ENCODE measurements at places on chromosomes 6 and 20.

DNA sequence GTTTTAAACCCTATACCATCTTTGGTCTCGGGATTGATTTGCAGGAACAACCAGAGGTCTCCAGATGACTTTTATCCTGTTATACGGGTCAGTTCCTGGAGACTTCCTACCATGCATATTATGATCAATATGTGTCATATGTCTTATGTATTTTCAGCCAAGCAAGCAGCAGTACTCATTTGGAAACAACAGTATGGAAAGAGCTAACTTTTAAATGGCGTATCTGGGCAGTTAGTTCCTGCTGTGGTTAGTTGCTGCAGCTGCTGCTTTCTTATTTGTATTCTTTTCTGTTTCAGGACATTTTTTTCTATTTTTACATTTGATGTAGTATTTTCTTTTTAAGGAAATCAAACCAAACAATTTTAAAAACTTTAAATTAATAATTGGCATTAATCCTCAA is 207.5 kb downstream of the MANEA start:
- no peak for DNase-seq

GRCh38 chr6:4364172-4364571 is 228.8 kb upstream of the ECI2 start:
- no peak for DNase-seq

GRCh38 chr6:67896476-67896875 is 738.6 kb upstream of the ADGRB3 start:
- DNase-seq, result no peak

DNA sequence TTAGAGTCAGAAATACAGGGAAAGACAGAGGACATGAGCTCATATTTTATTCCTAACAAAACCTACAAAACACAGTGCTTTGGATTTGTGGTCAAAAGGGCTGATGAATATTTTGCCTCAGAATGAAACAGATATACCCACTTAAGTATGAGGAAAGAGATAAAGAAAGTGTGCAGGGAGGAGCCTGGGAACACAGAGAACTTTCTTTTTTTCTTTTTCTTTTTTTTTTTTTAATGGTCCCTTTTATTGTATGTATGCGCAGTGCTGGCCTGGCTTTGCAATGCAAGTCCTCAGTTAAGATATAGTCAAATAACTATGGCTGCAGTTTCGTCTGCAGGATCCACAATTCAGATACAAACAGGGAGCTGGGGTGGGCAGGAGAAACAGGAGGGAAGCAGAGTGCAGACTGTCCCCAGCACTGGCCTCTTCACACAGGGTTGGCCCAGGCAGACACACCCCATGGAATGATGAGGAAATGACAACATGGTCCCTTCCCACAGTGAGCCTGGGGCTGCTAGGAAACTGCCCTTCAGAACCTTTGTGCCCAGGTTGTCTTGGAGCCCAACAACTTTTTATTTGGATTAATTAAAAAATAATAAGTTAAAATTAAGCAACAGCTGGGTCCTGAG is 629.8 kb upstream of the AGPAT4 start:
- DNase-seq, result no peak

GRCh38 chr6:27268803-27269202 is 21.3 kb downstream of the PRSS16 start:
- DNase-seq, result no peak

DNA sequence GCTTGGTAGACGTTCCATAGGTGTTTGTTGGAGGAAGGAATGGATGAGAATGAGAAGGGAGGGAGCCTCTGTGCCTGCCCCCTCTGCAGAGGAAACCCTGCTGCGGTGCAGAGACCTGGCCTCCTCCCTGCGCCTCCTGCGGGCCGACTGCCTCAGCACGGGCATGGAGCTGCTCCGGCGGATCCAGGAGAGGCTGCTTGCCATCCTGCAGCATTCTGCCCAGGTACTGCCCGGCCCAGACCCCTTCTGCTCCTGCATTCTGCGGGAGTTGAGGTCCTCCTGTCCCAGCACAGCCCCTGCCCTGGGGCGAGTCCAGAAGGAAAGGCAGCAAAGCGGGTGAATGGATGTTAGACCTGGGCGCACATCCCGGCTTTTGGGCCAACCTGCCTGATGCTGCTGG is 6.1 kb downstream of the DNPH1 start:
- no peak for DNase-seq

DNA sequence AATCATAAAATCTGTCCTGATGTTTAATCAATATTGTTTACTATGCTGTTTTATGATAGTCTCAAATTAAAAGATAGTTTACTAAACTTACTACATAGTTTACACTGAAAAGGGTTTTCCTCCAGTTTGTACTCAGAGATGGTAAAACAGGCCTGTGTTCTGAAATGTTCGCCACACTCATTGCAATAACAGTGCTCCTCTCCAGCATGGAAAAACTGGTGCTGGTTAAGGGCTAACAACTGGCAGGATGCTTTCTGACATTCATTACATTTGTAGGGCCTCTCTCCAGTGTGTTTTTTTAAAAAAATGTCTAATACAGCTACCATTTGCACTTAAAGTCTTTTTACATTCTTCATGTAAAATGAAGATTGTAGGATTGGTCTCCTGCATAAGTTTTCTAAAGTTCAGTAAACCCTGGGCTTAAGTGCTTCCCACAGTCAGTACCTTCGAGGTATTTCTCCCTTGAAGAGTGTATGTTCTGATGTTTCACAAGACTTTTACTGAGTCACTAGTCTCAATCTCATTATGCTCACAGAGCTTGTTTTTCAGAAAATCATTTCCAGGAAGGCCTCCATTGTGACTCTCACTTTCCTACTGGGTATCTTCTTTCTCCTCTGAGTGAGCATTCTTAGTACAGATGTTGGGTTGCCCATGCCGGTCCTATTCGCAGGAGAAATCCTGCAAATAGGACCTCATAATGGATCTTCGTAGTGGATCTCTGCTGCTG is 8.7 kb upstream of the ZSCAN12 start:
- no peak for DNase-seq

DNA sequence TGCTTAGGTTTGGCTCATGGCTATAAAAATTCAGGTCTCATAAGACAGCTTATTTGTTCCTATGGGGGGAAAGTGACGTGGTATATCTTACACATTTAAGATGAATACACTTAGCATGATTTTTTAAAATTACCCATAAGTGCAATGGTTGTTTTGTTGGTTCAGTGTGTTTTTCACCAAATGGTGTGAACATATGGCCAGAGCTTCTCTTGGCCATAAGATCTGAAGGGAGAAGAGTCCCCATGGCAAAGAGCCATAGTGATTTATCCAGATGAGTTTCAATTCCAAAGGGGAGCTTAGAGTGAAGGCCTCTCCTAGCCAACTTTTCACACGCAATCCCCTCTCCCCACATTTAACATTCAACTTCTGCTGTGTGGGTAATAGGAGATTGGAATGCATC is 107.6 kb downstream of the TMEM242 start:
- no peak for DNase-seq

- no peak for DNase-seq
Observed at GRCh38 chr20:51380401-51381385, 161.8 kb downstream of the NFATC2 start.

GRCh38 chr6:21769968-21770367 is 176.4 kb downstream of the SOX4 start:
- DNase-seq, result no peak

GRCh38 chr6:160221918-160222317 is 36.7 kb downstream of the SLC22A2 start:
- DNase-seq, result no peak

DNA sequence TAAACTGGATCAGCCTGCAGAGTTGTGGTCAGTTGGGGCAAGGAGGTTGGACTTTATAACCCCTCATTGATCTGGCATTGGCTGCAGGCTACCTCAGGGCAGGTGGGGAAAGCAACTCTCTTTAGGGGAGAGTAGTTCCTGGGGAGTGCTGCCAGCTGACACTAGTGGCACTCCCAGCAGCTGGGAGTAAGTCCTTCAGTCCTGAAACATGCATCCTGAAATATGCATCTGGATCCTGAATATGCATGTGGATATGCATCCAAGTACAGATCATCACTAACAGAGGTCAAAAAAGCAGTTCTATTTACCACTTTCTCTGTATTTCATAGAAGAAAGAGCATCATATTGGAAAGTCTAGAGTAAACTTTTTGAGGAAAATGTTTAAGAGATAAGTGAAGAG is 350.8 kb downstream of the EPM2A start:
- no peak for DNase-seq

GRCh38 chr6:21395121-21395520 is 198.4 kb upstream of the SOX4 start:
- DNase-seq, result no peak

DNA sequence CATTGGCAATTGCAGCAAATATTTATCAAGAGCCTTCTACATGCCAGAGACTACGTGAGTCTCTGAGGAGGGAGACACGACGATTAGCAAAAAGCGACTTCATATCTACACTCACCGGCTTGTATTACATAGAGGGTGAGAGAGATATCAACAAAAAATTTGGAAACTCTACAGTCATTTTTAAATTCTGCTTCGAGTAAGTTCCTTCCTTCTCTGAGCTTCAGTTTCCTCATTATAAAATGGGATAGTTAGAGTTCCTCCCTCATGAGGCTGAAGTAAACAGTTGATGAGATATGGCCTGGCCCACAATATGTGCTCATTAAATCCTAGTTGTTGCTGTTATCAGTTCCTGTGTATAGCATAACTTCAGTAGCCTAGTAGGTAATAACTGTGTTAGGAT is 64.1 kb upstream of the SIRPA start:
- no peak for DNase-seq
